ENCODE measurements at places on chromosomes 1 and 21. TPM values are rescaled to one million over a fixed set of nuclear protein-coding genes. Genes with fewer than 3 reads are reported as not detected.

Gene LRP8
- 0.32 TPM for total RNA-seq

Gene CELA3A
- 51,987 TPM for total RNA-seq

Gene LHX8
- total RNA-seq = not detected

Gene CSF3R
- 1.0 TPM for total RNA-seq

Gene TNFRSF1B
- total RNA-seq = 19.6 TPM

Gene DCST1
- total RNA-seq = not detected

- no peak for DNase-seq
Observed at GRCh38 chr1:38488162-38488898, 371.2 kb downstream of the RRAGC start.

GRCh38 chr21:45000637-45001133 is 60.9 kb downstream of the SLX9 start:
- DNase-seq = no peak

DNA sequence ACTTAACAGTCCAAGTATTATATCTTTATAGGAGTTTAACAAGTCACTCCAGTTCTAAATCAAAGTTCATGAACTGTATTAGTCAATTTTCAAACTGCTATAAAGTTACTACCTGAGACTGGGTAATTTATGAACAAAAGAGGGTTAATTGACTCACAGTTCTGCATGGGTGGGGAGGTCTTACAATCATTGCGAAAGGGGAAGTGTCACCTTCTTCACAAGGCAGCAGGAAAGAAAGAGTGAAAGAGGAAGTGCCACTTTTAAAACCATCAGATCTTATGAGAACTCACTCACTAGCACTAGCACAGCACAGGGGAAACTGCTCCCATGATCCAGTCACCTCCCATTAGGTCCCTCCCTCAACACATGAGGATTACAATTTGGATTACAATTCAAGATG is 70.0 kb downstream of the CLCA4 start:
- no peak for DNase-seq

DNA sequence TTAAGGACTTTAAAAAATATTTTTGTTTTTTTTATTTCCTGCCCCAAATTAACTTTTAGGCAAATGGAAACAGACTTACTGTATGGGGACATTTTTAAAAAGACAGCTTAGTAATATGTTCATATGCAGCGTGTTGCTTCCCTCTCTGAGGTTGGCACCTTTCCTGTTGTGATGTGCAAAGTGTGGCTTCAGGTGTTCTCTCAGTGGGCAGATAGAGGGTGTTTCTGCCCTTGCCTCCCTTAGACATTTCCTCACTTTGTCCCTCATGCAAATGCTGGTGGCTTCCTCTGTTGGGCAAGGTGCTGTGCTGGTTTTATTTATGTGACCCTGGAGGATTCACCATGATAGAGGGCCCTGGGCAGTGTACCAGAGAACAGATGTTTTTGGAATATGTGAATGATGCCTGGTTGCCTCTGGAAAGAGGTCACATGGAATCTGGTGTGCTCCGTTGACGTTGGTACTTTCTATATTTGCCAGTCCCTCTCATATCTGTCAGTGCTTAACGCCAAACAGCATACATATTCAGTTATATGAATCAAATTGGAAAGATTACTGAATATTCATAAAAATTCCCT is 123.5 kb downstream of the PATJ start:
- DNase-seq = no peak

DNA sequence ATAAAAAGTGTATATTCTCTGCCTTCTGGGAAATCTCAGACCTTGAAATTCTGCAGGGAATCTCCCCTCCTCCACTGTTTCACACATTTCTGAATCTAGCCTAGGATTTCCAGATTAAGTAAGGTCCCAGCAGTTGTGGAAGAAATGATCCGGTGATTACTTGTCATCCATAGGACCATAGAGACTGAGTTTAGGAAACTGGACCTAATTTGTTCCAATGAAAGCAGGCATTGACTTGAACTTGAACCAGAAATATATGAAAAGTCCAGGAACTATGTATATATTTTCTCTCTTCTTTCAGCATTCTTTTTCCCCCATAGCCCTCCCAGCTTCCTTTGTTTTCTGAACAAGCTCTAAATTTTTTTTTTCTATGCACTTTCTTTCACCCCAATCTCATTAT is 149.5 kb upstream of the SPAG17 start:
- no peak for DNase-seq

GRCh38 chr1:177171536-177172123 is 872 bp downstream of the BRINP2 start:
- DNase-seq = no peak

GRCh38 chr1:35598895-35599294 is 25.8 kb downstream of the TFAP2E start:
- DNase-seq = no peak
